ENCODE measurements at places on chromosomes 4 and X. TPM values are rescaled to one million over a fixed set of nuclear protein-coding genes. Genes with fewer than 3 reads are reported as not detected.

The SPIN4 gene
- 0.92 TPM for total RNA-seq

The VSIG4 gene
- total RNA-seq, result not detected

The APLN gene
- 4.3 TPM for total RNA-seq

The GATA1 gene
- not detected for total RNA-seq

The LRP2BP gene
- total RNA-seq, result 0.55 TPM

The RRH gene
- total RNA-seq, result 0.09 TPM
